ENCODE measurements at places on chromosomes 5 and 9. TPM values are rescaled to one million over a fixed set of nuclear protein-coding genes. Genes with fewer than 3 reads are reported as not detected.

Gene INSYN2B
- total RNA-seq = not detected

Gene KCNT1
- total RNA-seq = not detected

Gene FRMD3
- total RNA-seq = 0.54 TPM

Gene PCDHA9
- total RNA-seq = not detected

Gene SGCD
- total RNA-seq = not detected
